NCI-H1930 (cell line): ENCODE measurements at places on chromosomes 2 and 18.

DNA sequence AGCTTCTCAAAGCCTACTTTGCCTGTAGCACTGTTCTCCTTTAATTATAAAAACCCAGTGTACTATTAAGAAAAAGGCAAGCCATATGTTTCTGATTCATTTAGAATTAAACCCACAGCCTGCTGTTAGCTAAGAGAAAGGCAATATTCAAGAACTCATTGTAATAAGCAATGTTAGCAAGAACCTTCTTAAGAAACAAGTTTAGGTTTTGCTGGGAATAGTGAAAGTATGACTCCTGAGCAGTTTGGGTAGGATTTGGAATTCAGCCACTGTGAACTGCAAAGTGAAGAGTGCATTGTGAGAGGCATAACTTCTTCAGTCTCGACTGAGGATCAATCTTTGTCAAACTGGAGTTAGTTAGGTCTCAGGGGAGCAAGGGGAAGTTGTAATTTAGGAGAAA lies 206.5 kb upstream of the NT5C1B start:
- DNase-seq: no peak

DNA sequence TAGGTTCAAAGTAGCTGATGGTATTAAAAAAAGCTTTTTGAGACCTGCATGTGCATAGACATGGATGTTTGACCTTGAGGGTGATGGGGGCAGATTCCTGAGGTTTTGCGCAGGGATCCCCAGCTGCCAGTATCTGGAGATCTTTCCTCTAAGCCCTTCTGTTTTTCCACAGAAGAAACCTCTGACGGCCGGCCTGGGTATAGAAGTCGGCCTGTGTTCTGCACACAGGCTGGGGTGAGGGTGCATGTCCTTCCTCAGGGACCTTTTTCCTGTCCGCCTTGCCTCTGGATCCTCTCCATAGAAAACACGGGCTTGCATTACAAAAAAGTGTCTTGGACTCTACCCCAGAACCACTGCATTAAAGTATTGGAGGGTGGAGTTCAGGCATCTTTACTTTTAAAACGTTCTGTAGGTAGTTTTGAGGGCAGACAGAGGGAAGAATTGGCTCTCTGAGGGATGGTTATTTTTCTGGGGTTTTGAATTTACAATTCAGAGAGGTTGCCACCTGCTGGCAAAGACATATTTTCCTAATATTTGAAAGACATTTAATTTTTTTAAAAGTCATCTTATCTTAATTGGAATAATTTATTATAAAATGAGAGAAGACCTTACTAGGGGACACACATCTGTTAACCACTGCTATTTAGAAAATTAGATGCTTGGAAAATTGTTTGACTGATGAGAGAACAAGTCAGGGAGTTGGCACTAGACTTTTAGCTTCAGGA lies 350.6 kb downstream of the DCDC2C start:
- DNase-seq: no peak

GRCh38 chr2:119859528-119859927 lies 99.8 kb downstream of the PTPN4 start:
- no peak for DNase-seq

DNA sequence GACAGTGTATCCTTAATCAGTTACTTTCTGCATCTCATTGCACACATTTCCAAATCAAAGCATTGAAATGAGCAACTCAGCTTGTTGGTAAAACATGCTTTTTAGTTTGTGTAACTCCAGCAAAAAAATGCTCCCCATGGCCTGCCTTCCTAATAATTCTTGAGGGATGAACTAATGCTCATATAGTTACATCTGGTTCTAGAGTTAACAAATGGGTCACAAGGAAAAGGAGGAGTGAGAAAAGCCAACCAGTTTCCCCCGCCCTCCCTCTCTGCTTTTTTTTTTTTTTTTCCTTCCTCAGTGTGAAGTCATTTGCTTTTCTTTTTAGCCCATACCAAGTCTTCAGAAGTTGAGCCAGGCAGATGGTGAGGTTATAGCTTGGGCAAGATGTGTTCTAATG lies 231.7 kb downstream of the MTX2 start:
- no peak for DNase-seq
